ENCODE measurements at places on chromosomes 5 and 9. TPM values are rescaled to one million over a fixed set of nuclear protein-coding genes. Genes with fewer than 3 reads are reported as not detected.

PDCD1LG2 gene
- total RNA-seq, result 0.17 TPM

ABO gene
- 10.2 TPM for total RNA-seq

TMEM252 gene
- not detected for total RNA-seq

CDC20B gene
- total RNA-seq, result not detected

SPINK1 gene
- 18,043 TPM for total RNA-seq

GRCh38 chr5:64210866-64211265 lies 45.2 kb downstream of the RNF180 start:
- no peak overlapping the region for H3K4me3 ChIP-seq
- H3K4me1 ChIP-seq, result no peaks in the 10 kb centered on the region
- no peak overlapping the region for H3K27ac ChIP-seq
- H3K27me3 ChIP-seq, result no peaks in the 10 kb centered on the region
- no peak for DNase-seq
- no peaks in the 10 kb centered on the region for H3K36me3 ChIP-seq

GRCh38 chr5:162283609-162284008 lies 216.0 kb downstream of the GABRG2 start:
- no peak for DNase-seq
- H3K27ac ChIP-seq, result no peak overlapping the region
- no peaks in the 10 kb centered on the region for H3K4me1 ChIP-seq
- no peak overlapping the region for H3K4me3 ChIP-seq
- no peaks in the 10 kb centered on the region for H3K36me3 ChIP-seq

GRCh38 chr5:15933259-15934207 lies 246.1 kb downstream of the MARCHF11 start:
- no peaks in the 10 kb centered on the region for H3K36me3 ChIP-seq
- no peak overlapping the region for H3K27ac ChIP-seq
- no peak for DNase-seq
- no peaks in the 10 kb centered on the region for H3K27me3 ChIP-seq
- no peak overlapping the region for H3K4me3 ChIP-seq

- H3K4me3 ChIP-seq, result no peak overlapping the region
- no peak for DNase-seq
- H3K4me1 ChIP-seq, result peaks cover 8% of the 10 kb centered on the region
- H3K36me3 ChIP-seq, result no peaks in the 10 kb centered on the region
- H3K27ac ChIP-seq, result no peak overlapping the region
- H3K27me3 ChIP-seq, result no peaks in the 10 kb centered on the region
Measured at GRCh38 chr9:16309469-16310271, 560.8 kb downstream of the BNC2 start.

DNA sequence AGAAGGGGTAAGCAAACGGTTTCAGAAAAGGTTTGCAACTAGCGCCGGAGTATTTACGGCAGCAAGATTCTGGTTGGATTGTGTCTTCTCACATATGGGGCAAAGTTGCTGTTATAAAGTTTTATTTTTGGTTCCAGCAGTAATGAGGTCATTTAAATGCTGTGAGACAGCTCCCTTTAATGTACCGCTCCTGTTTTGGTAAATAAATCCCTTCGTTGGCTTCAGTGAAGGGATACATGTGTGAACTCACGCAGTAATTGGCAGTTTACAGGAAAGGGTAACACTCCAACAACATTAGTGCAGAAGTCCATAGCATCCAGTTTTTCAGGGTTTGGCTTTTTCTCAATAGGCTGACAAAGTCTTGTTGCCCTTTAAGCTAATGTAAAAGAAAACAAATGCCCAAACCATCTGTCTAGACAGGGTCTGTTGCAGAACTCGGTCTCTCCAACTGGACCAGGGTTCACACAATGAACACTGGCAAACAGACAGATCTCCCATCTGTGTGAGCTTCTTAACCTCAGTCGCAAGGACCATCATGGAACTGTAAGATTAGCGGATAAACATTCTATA lies 184.0 kb downstream of the GOLPH3 start:
- DNase-seq, result no peak
- H3K27ac ChIP-seq, result no peak overlapping the region
- H3K27me3 ChIP-seq, result no peaks in the 10 kb centered on the region
- no peaks in the 10 kb centered on the region for H3K36me3 ChIP-seq

DNA sequence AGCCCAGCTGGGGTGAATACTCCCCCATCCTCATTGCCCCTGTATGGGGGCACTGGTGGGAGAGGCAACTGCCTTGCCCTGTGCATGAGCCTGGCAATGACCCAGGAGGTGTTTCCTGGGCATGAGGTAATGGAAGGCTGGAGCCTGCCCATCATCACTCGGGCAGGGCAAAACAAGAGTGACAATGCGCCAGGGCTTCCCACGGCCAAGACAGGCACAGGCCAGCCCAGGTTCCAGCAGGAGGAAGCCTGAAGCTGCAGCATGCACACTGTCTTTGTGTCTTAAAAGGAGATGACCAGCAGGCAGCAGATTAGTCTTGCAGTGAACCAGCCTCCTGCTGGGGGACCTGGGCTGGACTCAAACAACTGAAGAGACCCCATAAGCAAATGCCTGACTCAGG lies 92.2 kb upstream of the SMIM23 start:
- no peaks in the 10 kb centered on the region for H3K4me1 ChIP-seq
- H3K27ac ChIP-seq, result no peak overlapping the region
- H3K27me3 ChIP-seq, result no peaks in the 10 kb centered on the region
- DNase-seq, result no peak

DNA sequence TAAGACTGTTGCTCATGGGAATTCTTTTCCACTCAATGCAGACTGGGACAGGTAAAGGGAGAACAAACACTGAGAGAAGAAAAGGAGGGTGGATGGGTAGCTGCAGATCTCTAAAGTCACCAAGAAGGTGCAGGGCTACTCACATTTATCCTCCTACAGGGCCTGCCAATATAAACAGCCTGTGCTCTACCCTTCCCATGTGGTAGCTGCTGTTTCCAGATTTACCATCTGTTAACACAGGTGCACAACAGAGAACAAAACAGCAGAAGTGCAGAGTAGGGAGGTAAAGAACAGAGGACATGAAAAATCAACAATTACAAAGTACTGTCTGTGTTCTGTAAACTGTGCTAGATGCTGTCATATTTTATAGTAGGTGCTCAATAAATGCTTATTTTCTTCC lies 26.0 kb downstream of the JAKMIP2 start:
- H3K27ac ChIP-seq, result no peak overlapping the region
- no peaks in the 10 kb centered on the region for H3K4me1 ChIP-seq
- H3K4me3 ChIP-seq, result no peak overlapping the region
- DNase-seq, result no peak
- no peaks in the 10 kb centered on the region for H3K36me3 ChIP-seq
- no peaks in the 10 kb centered on the region for H3K27me3 ChIP-seq

DNA sequence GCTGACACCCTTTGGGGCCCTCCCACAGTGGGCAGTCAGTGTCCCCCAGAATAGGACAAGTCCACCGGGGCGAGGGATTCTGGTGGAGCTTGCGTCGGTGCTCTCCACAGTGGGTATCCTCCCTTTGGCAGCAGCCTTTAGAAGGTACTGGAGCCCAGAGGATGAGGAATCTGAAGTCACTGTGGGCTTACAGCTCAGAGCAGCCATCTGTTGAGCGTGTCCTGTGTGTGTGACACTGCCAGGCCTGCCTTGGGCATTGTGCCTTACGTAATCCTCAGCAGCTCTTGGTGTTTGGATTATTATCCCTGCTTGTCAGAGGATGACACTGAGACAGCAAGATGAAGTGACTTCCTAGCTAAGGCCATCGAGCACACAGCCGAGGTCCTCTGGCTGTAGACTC lies 12.6 kb downstream of the URM1 start:
- DNase-seq, result no peak
- H3K27me3 ChIP-seq, result no peaks in the 10 kb centered on the region
- no peaks in the 10 kb centered on the region for H3K4me1 ChIP-seq
- no peak overlapping the region for H3K27ac ChIP-seq
- no peak overlapping the region for H3K4me3 ChIP-seq

- H3K27me3 ChIP-seq, result no peaks in the 10 kb centered on the region
- H3K27ac ChIP-seq, result no peak overlapping the region
- no peaks in the 10 kb centered on the region for H3K36me3 ChIP-seq
- no peaks in the 10 kb centered on the region for H3K4me1 ChIP-seq
- no peak for DNase-seq
- no peak overlapping the region for H3K4me3 ChIP-seq
Measured at GRCh38 chr5:30874241-30875034, 319.0 kb upstream of the CDH6 start.

Measured in pancreas (tissue), 10 donors.